Cardiac ventricle fibroblast (primary cell): ENCODE measurements at places on chromosomes 4 and X. TPM values are rescaled to one million over a fixed set of nuclear protein-coding genes. Genes with fewer than 3 reads are reported as not detected.

NXF2B gene
- total RNA-seq: not detected in 2 replicates

KLF3 gene
- 19.8 and 27.9 TPM in 2 replicates for total RNA-seq

UGT2A3 gene
- not detected in 2 replicates for total RNA-seq

ESX1 gene
- total RNA-seq: not detected in 2 replicates

HPSE gene
- 4.1 and 4.5 TPM in 2 replicates for total RNA-seq

NRK gene
- 4.8 and 5.0 TPM in 2 replicates for total RNA-seq

SLC16A2 gene
- 17.5 and 17.6 TPM in 2 replicates for total RNA-seq

MAGEA9B gene
- not detected in 2 replicates for total RNA-seq

EVC2 gene
- 13.7 and 18.2 TPM in 2 replicates for total RNA-seq

BMP15 gene
- total RNA-seq: not detected in 2 replicates

WDR17 gene
- total RNA-seq: under 0.01 and 0.06 TPM in 2 replicates
